Liver (tissue), 10 donors: ENCODE measurements at places on chromosomes 12 and 14. TPM values are rescaled to one million over a fixed set of nuclear protein-coding genes. Genes with fewer than 3 reads are reported as not detected.

- DNase-seq, result peak; percentile 87
Observed at GRCh38 chr12:130826151-130826801, 12.8 kb downstream of the STX2 start.

- no peak for DNase-seq
Observed at GRCh38 chr14:76780058-76780345, 18.7 kb downstream of the VASH1 start.

Gene TAS2R42
- not detected for polyA plus RNA-seq

GRCh38 chr14:94077823-94078222 lies 3.2 kb downstream of the DDX24 start:
- no peak for DNase-seq

Gene RAB35
- polyA plus RNA-seq, result 14.4 TPM

GRCh38 chr14:66306101-66306500 lies 180.1 kb upstream of the CCDC196 start:
- DNase-seq, result no peak

DNA sequence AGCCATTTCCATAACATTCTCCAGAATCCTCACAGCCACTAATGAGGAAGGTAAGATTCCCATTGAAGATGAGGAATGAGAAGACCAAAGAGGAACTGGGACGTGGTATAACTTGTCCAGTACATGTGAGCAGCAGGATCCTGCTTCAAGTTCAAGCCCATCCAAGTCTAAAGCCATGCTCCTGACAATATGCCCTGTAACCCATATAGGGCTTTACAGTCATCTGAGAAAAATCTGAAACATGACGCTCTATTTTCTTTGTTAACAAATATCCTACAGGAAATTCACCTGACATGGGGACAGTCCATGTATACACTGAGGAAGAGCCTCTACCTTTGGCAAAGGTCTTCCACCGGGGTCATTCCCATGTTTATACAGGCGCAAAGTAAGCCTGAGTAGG lies 3.1 kb upstream of the ACTR6 start:
- no peak for DNase-seq

Gene SMIM41
- polyA plus RNA-seq, result 0.03 TPM

Gene SOX5
- polyA plus RNA-seq, result 16.2 TPM

DNA sequence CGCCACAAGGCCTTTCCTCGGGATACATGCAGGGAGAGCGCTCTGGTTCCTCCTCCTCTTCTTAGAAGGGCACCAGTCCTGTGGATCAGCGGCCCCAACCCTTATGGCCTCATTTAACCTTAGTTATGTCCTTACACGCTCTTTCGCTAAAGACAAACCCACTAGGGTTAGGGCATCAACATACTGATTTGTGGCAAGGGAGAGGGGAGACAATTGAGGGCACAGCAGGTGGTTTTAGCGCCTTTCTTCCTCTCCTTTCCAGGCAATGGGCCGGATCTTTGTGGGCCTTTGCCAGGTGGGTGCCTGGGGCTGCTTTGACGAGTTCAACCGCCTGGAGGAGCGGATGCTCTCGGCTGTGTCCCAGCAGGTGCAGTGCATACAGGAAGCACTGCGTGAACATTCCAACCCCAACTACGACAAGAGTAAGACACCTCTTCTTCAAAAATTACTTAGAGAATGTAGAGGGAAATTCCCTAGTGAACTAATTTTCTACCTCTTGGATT lies 43.6 kb downstream of the DYNC1H1 start:
- DNase-seq, result no peak

DNA sequence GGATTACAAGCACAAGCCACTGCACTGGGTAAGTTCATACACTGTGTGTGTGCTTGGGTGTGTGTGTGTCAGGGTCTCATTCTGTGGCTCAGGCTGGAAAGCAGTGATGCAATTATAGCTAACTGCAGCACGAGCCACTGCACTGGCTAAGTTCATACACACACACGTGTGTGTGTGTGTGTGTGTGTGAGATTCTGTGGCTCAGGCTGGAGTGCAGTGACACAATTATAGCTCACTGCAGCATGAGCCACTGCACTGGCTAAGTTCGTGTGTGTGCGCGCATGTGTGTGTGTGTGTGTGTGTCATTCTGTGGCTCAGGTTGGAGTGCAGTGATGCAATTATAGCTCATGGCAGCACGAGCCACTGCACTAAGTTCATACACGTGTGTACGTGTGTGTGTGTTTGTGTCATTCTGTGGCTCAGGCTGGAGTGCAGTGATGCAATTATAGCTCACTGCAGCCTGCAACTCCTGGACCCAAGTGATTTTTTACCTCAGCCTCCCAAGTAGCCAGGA lies 85.4 kb downstream of the HECTD1 start:
- DNase-seq, result no peak

DNA sequence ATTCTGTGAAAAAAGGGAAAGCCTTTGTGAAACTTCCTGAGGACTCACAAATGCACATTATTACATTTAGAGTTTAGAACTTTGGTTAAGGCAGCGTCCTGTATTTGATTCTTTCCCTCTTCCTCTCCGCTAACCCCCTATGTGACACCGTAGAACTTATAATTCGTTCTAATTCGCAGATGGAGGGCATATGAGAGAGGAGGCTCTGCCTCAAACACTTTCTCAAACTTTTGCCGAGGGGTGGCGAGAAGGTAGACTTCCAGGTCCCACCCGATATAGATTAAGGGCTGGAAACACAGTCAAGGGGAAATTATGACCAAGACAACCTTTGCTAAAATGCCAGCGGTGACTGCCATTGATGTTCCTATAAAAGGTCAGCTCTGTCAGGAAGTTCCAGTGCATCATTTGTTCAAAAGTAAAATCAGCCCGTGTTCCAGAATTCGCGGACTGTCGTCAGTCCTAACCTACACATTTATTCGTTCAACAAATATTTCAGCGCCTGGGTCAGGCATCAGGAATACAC lies 904 bp upstream of the PAPOLA start:
- no peak for DNase-seq

GRCh38 chr12:32217354-32218310 lies 111.0 kb downstream of the BICD1 start:
- no peak for DNase-seq

GRCh38 chr12:52686063-52686462 lies 5.9 kb upstream of the KRT1 start:
- no peak for DNase-seq

Gene SLC41A2
- 25.7 TPM for polyA plus RNA-seq
